ENCODE measurements at places on chromosomes 12 and 14.
A peak's percentile ranks its signal among the peaks of the same experiment; 100 is the strongest.

DNA sequence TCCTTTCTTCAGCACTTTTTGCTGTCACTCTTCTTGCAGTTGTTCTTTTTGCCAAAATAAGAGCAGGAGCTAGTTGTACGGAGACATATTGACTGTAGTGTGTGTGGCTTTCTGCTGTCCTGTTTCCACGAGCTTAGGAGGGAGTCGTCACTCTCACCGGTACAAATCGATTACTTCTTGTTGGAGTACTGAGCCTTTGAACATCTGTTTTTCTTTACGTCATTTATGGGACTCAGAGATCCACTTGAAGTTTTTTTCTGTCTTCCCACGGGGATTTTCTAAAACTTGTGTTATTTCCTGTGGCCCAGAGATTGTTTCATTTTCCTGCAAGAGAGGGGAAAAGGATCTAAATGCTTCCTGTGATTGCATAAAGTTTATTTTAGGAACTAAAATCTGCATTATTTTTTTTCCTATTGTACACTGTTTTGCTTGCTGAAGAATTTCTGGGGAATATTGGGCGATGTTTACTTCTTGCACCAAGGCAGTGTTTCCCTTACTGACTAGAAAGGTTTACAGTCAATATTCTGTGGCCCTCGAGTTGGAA, 199.8 kb upstream of the ARHGAP5 start:
- DNase-seq = no peak

GRCh38 chr12:88509851-88510250, 70.4 kb downstream of the KITLG start:
- no peak for DNase-seq

GRCh38 chr12:15777355-15778012, 11.7 kb downstream of the EPS8 start:
- no peak for DNase-seq

DNA sequence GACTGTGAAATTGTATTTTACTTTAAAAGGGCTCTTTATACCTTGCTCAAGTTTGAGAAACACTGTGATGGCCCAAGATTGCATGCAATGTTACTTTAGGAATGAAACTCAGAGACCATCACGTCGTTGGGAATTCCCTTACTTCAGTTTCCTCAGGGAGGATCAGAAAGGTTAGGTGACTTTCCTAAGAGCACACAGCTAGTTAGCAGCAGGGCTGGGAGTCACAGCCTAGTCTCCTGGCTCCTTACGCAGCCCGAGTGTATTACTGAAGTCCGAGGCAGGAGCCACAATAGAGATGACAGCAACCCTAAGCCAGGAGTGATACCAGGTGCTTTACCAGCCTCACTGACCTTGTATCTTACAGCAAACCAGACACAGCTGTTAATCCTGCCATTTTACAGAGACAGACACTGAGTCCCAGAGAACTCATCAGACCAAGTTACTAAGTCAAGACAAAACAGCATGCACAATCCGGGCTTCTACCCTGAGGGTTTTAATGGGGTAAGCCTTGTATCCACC, 67.0 kb downstream of the RBM19 start:
- DNase-seq = no peak

DNA sequence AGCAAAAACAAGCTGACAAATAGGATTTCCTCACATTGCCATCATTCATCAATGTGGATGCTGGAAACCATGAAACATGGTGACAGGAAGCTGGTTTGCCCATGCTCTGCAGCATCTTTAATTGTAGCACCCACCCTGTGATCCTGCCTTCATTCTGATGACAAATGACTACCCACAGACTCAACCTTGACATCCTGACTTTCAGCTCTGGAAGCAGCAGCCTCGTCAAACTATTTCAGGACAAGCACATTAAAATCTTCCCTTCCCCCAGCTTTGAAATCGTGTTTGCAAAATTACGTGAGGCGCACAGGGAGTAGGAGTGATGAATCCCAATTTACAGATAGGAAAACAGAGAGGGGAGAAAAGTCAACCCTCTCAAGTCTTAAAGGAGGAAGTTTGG, 285.5 kb downstream of the GLT1D1 start:
- no peak for DNase-seq

DNA sequence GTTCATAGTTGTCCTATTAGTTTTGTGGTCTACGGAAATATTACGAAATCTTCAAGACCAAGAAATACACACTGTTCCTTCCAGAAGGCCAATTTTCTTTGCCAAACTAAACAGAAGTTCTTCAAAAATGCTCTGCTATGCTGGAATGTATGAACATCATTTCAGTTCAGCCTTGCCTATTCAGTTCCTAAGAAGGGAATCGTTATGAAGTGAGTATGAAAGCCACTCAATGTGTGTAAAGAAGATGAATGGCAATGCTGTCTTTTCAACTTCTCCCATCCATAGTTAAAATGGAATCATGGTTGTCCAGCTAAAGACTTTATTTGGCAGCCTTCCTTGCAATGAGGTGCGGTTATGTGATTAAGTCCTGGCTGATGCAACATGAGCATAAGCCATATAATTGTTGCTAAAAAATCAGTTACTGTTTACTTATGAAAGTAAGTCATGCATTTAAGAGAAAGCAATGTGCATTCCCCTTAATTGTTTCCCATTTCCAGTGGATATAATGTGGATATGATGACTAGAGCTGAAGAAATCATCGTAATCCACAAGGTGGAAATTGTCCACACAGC, 73.8 kb upstream of the PTPRR start:
- DNase-seq = no peak

GRCh38 chr14:51180577-51180976, 59.5 kb upstream of the TMX1 start:
- DNase-seq = no peak

- DNase-seq = no peak
These were observed 165.5 kb downstream of the SLC41A2 start for GRCh38 chr12:104792570-104792969.

- DNase-seq = no peak
These were observed 1.0 kb upstream of the PTMS start for GRCh38 chr12:6765048-6765633.

DNA sequence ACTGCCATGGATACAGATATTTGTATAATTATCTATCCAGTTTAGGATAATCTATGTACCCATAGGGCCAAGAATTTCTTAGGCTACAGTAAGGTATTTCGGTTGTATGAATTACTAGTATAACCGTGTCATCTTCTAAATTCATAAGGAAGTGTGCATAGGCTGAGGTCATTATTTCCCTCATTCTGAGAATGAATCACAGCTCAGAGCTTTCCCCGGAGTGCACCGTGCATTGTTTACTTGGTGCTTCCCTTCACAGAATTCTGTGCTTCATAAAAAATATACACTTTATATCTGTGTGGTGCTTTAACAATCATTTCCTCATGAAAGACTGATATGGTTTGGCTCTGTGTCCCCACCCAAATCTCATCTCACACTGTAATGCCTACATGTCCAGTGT, 514.1 kb downstream of the ETNK1 start:
- no peak for DNase-seq

GRCh38 chr12:122880668-122881067, 15.3 kb downstream of the VPS37B start:
- DNase-seq = no peak

- no peak for DNase-seq
These were observed 149.9 kb upstream of the BTG1 start for GRCh38 chr12:92295523-92295922.

GRCh38 chr14:24960816-24961215, 89.1 kb downstream of the STXBP6 start:
- DNase-seq = no peak

DNA sequence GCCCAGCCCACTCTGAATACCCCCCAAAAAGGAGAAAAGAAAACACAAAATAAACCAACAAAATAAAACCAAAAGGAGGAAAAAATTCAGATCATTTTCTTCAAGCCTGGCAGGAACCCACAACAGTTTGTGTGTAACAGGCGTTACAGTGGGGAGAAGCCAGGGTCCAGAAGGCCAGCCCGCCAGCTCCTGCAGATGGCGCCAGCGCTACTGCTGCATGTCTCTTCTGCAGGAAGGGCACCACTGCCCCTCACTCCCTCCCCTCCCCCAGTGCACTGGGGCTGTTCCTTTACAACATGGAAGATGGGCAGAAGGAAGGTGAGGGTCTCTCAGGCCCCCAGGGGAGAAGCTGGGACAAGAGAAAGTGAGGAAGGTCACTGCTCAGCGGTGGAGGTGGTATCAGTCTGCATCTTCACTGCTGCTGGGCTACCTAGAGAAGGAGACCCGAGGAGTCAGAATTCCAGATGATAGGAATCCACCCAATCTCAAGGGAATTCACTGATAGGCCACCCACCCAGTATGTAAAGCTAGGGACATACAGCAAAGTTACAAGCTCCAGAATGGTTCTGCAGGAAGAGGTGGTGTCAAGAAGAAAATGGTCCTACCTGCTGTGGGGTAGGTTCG, 2.3 kb upstream of the NOP2 start:
- DNase-seq = peak; percentile 36

All from stimulated activated naive CD8-positive, alpha-beta T cell treated with anti-CD3 and anti-CD28 coated beads, Interleukin-15, amount 100 ng/mL, for 72 hours (primary cell).